RWPE1 (cell line): ENCODE measurements at places on chromosomes 12 and 14.

GRCh38 chr12:104164634-104165033 is 26.6 kb upstream of the NFYB start:
- DNase-seq: no peak

DNA sequence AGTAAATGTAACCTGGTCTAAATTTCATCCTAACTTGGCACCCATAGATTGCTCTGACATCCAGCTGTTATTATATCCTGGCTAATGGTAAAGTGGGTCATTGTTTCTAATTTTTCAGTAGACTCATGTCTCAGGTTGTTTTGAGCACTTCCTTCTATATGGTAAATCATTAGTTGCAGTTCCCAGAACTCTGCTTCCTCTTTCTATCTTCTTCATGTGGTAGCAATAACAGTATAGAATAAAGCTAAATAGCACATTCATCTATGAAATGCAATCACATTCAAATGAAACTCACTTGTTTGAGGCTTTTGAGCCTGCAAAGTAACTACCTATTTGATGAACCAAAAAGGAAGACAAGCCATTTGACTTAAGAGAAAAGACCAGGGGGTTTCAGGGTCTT is 65.1 kb upstream of the GZMB start:
- DNase-seq: no peak

DNA sequence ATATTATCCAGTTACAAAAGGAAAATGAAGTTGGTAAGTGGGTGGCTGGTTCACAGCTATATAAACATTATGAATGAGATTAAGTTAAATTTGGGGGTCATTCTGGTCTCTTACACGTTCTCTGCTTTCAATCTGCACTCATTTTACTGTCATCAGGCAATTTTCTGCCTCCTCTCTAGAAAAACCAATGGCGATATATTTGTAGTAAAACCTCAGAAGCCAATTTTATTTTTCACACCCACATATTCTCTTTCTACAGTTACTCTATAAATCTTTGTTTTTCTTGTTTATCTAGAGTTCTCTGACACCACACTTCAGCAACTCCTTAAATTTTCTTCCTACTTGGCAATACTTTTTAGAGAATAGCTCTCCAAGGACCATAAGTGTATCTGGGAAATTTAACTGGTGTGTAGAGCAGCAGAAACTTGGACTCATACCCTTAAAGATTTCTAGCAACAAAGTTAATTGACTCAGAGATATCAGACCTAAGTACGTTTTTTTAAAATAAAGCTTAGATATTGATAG is 926.9 kb downstream of the TMTC2 start:
- DNase-seq: no peak

DNA sequence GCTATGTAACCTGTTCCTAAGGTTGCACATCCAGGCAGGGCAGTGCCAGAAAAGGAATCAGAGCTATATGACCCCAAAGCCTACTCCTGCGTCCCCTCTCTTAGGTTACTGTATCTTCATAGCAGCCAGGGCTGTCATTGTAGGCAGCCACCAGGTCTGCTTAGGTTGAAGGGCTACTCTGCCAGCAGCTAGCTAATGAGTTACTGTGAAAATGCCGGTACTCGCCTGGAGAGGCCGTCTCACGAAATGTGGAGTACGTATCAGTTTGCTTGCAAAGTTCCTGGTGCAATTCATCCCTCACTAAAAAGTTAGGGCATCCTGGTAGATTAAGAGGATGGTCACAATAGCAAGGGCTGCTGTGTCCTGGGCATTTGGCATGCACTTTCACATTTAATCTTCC is 50.9 kb downstream of the RPH3A start:
- DNase-seq: no peak

GRCh38 chr12:22874151-22874550 is 249.2 kb downstream of the ETNK1 start:
- DNase-seq: no peak

DNA sequence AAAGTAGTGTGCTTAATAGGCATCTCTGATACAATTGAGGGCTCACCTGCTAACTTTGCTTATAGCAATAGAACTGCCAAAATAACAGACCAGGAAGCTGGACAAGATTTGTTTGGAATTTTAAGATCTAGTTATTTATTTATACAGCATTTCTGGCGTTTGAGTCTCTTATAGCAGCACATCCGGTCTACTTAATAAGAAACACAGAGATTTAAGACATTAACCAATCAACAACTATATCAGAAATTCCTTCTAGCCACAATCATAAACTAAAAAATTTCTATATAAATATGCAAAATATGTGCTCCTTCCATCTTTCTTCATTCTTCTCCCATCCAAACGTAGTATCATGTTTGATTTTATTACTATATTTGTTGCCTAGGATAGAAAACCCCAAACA is 2.6 kb downstream of the RTN1 start:
- DNase-seq: no peak

GRCh38 chr14:54493293-54493692 is 4.5 kb upstream of the GMFB start:
- no peak for DNase-seq

GRCh38 chr12:114685320-114685781 is 1.4 kb upstream of the TBX3 start:
- DNase-seq: no peak

- no peak for DNase-seq
These were observed 29.5 kb downstream of the VPS37B start for GRCh38 chr12:122866379-122866778.
